Activated CD4-positive, alpha-beta memory T cell treated with anti-CD3 and anti-CD28 coated beads for 36 hours (primary cell): ENCODE measurements at places on chromosomes 6 and 20. TPM values are rescaled to one million over a fixed set of nuclear protein-coding genes. Genes with fewer than 3 reads are reported as not detected.
A peak's percentile ranks its signal among the peaks of the same experiment; 100 is the strongest.

- DNase-seq, result peak; percentile 22
These were observed 83.0 kb downstream of the TMEM242 start for GRCh38 chr6:157240059-157240959.

Gene C2
- total RNA-seq, result 0.97 TPM

Gene SPTLC3
- total RNA-seq, result 0.02 TPM

DNA sequence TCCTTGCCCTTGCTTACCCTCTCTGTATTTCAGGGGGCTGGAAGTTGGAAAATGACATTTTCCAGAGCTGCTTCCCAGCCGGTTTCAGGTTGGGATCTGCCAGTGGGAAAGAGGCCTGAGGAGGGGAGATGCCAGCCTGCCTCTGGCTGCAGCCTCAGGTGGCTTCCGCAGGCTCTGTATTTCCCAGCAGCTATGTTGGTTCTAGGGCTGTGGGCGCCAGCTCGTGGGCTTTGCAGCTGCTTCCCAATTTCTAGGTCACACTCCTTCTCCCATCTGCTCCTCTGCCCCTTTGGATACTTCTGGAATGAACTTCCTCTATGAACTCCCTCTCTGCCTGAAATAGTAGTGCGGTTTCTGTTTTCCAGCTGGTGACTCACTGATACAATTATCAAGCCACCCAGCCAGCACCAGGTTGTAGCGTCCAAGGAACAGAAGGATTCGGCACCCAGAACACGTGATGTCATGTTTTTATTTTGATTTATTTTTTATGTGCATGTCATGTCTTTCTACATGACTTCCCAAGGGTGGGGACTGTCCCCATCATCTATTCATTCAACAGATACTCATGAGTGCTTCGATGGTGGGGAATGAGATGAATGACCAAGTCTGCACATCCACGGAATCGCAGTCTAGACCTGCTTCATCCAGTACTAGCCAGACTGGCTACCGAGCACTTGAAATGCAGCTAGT lies 38.0 kb downstream of the TGM2 start:
- DNase-seq, result no peak

- DNase-seq, result peak; percentile 61
These were observed 867 bp downstream of the EBF4 start for GRCh38 chr20:2693286-2694007.

Gene FAXC
- not detected for total RNA-seq

Gene TRMT6
- total RNA-seq, result 27.1 TPM

DNA sequence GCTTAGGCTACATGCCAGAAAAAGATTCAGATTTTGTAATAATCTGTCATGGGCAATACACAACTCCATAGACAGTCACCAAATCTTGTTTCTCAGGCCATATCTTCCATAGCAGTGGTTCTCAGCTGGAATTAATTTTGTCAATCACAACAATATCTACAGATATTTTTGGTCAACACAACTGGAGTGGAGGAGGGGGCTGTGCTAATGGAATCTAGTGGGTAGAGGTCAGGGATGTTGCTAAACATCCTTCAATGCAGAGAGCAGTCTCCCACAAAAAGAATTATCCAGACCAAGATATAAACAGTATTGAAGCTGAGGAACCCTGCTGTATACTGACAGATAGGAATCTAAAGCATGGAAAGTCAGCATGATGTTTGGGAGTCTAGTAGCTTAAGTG lies 174.6 kb downstream of the UBE3D start:
- DNase-seq, result no peak

GRCh38 chr20:61359254-61359653 lies 107.2 kb downstream of the CDH4 start:
- DNase-seq, result no peak

GRCh38 chr20:10667560-10668167 lies 6.1 kb downstream of the JAG1 start:
- DNase-seq, result no peak

- DNase-seq, result no peak
These were observed 151.7 kb upstream of the DST start for GRCh38 chr6:56794421-56794820.

DNA sequence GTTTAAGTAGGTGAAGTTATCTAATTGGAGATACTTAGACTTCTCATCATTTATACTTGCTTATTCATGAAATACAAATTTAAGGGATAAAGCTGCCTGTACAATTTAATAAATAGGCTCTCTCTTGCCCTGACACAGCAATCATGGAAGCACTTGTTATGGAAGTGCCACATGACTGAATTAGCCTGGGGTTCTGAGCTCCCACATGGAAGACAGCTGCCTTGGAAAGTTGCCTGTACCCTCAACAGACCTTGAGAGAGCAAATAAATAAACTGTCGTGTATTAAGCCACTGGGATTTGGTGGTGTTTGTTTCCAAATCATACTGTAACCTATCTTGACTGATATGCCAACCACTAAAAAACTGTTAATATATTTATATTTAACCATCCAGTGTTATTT lies 87.0 kb upstream of the RSPO3 start:
- DNase-seq, result no peak

DNA sequence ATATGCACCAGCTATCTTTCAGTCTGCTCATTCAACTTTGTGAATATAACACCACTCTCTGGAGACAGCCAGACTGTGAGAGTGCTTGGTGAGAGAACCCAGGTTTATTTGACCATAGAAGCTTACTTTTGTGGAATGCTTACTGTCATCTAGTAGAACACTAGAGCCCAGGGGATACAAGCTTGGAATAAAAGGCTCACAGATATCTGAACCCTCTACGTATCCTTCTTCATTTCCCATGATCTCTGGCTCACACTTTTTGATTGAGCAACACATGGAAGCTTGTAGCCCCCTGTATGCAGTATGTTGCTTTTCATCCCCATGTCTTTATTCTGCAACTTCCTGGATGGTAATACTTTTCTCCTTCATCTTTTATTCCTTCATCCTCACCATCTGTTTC lies 835.3 kb upstream of the CITED2 start:
- DNase-seq, result no peak

- DNase-seq, result no peak
These were observed 410.7 kb upstream of the RUNX2 start for GRCh38 chr6:44917430-44917829.

- DNase-seq, result peak; percentile 26
These were observed 85.2 kb upstream of the PHACTR3 start for GRCh38 chr20:59518881-59519706.

Gene ZGPAT
- 28.7 TPM for total RNA-seq
